ENCODE measurements at places on chromosomes 3 and 15. TPM values are rescaled to one million over a fixed set of nuclear protein-coding genes. Genes with fewer than 3 reads are reported as not detected.

Gene GPR176
- polyA plus RNA-seq, result not detected

Gene SH2D7
- polyA plus RNA-seq, result not detected

Gene ANP32A
- 94.6 TPM for polyA plus RNA-seq

Gene ACTC1
- not detected for polyA plus RNA-seq

Gene DUOX1
- 1.2 TPM for polyA plus RNA-seq

DNA sequence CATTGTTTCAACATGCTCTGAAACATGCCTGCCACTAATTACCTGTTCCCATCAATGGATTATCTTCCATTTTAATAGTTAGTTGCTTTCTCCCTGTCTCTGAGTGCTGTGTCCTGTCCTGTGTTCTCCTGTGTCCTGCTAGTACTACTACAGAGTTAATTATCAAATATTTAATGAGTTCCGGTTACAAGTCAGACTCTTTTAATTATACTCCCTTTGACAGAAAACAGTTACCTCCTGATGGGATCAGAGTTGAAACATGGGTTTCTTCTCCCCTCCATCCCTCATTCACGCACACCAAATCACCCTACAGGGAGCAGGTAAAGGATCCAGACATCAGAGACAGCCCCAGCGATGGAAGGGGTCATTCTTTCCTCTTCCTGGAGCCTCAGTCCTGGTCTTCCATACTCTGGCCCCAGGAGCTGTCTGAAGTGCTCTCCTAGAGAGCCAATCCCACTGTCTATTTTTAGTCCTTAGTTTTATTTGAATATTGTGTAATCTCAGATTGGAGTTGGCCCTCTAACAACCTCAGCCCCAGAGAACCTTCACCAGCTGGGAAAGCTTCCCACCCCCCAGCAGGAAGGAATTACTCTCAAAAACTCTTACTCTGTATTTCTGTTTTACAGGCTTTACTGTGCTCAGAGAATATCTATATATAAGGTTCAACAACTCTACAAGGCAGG is 137.0 kb upstream of the C2CD4B start:
- H3K4me1 ChIP-seq, result no peaks in the 10 kb centered on the region
- no peaks in the 10 kb centered on the region for H3K27me3 ChIP-seq
- no peak overlapping the region for H3K27ac ChIP-seq
- no peak overlapping the region for H3K4me3 ChIP-seq
- H3K36me3 ChIP-seq, result no peaks in the 10 kb centered on the region
- no peak for DNase-seq

DNA sequence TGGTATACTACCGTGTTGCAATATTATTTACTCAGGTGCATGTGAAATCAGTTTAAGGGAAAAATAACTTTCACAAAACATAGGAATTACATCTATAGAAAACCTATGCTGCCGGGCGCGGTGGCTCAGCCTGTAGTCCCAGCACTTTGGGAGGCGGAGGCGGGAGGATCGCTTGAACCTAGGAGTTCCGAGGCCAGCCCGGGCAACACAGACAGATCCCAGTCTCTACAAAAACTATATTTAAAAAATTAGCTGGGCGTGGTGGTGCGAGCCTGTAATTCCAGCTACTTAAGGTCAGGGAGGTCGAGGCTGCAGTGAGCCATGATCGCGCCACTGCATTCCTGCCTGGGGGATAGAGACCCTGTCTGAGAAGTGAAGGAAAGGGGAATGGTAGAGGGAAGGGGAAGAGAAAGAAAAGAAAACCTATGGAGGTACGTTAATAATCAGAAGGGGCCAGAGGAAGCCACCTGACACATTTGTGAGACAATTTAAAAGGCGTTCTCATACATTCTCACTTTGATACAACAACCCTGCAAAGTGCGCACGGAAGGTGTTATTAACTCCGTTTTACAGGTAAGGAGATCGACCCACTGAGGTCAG is 456 bp upstream of the TMEM62 start:
- DNase-seq, result no peak
- peak overlapping the region; percentile 79 for H3K27ac ChIP-seq
- no peaks in the 10 kb centered on the region for H3K27me3 ChIP-seq
- H3K36me3 ChIP-seq, result peaks cover 6% of the 10 kb centered on the region
- peaks cover 26% of the 10 kb centered on the region for H3K4me1 ChIP-seq
- H3K4me3 ChIP-seq, result peak overlapping the region; percentile 92

- H3K4me1 ChIP-seq, result no peaks in the 10 kb centered on the region
- H3K27ac ChIP-seq, result no peak overlapping the region
- no peak overlapping the region for H3K4me3 ChIP-seq
- H3K27me3 ChIP-seq, result no peaks in the 10 kb centered on the region
- no peaks in the 10 kb centered on the region for H3K36me3 ChIP-seq
Observed at GRCh38 chr3:11950576-11950975, 53.6 kb upstream of the SYN2 start.

- no peak overlapping the region for H3K27ac ChIP-seq
- no peak overlapping the region for H3K4me3 ChIP-seq
- H3K36me3 ChIP-seq, result no peaks in the 10 kb centered on the region
- H3K27me3 ChIP-seq, result no peaks in the 10 kb centered on the region
Observed at GRCh38 chr15:22243440-22244130, 163.3 kb downstream of the OR4M2 start.

- H3K27ac ChIP-seq, result no peak overlapping the region
- DNase-seq, result no peak
- H3K27me3 ChIP-seq, result no peaks in the 10 kb centered on the region
- peaks cover 12% of the 10 kb centered on the region for H3K4me1 ChIP-seq
- no peaks in the 10 kb centered on the region for H3K36me3 ChIP-seq
Observed at GRCh38 chr3:184785890-184786279, 26.1 kb upstream of the VPS8 start.

GRCh38 chr3:160401291-160402095 is 2.0 kb downstream of the SMC4 start:
- peak overlapping the region; percentile 91 for H3K27ac ChIP-seq
- peaks cover 18% of the 10 kb centered on the region for H3K4me1 ChIP-seq
- no peak for DNase-seq
- H3K4me3 ChIP-seq, result peak overlapping the region; percentile 94
- H3K27me3 ChIP-seq, result no peaks in the 10 kb centered on the region

DNA sequence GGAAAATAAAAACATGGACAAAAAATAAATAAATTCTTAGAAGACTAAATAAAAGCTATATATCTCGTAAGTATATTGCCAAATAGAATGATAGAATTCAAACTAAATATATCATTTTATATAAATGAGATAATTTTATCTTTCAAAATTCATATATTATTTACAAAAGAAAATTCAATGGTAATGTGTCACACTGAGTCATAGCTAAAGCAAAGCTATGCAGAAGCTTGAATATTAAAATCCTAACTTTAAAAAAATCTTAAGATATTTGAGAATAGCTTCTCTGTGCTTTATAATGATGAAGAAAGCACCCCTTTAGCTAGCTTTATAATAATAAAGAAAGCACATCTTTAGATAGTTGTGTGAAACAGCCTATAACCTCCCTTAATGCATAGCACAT is 1010.8 kb downstream of the OTOL1 start:
- H3K4me1 ChIP-seq, result no peaks in the 10 kb centered on the region
- no peaks in the 10 kb centered on the region for H3K36me3 ChIP-seq
- H3K27me3 ChIP-seq, result no peaks in the 10 kb centered on the region
- H3K4me3 ChIP-seq, result no peak overlapping the region

DNA sequence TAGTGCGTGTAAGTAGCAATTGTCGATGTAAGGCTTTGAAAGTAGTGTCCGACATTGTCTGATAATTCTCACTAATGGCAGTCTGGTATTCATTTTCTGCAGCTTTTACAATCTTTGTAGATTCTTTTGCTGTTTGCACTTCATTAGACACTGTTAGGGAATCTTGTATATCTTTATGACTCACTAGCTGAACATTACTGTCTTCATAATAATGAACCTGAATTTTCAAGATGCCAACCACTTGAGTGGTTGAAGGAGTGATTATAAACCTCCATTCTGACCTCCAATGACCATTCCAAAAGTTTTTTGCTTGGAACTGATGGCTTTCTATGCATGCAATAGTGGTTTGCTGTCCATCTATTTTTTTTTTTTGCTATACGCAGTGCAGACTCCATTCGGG is 76.4 kb upstream of the MFGE8 start:
- H3K27ac ChIP-seq, result no peak overlapping the region
- H3K27me3 ChIP-seq, result no peaks in the 10 kb centered on the region
- H3K4me1 ChIP-seq, result no peaks in the 10 kb centered on the region
- no peak overlapping the region for H3K4me3 ChIP-seq
- no peak for DNase-seq

DNA sequence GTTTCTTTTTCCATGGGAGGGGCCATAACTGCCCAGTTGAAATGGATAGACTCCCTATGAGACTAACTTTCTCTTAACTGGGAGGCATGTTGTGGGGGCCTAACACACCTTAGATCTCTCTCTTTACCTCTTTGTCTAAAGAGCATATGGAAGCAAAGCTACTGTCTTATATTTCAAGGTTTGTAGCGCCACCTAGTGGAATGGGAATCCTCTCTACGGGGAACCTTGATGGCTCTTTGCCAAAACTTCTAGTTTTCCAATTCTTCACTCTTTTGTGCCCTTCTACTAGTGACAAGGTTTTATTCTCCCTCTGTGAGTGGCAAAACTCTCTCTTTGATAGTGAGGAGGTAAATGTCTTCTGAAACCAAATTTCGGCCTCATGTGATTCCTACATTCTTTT is 1030.4 kb upstream of the CADM2 start:
- H3K4me3 ChIP-seq, result no peak overlapping the region
- no peak overlapping the region for H3K27ac ChIP-seq
- no peaks in the 10 kb centered on the region for H3K27me3 ChIP-seq
- no peaks in the 10 kb centered on the region for H3K36me3 ChIP-seq
- H3K4me1 ChIP-seq, result no peaks in the 10 kb centered on the region

DNA sequence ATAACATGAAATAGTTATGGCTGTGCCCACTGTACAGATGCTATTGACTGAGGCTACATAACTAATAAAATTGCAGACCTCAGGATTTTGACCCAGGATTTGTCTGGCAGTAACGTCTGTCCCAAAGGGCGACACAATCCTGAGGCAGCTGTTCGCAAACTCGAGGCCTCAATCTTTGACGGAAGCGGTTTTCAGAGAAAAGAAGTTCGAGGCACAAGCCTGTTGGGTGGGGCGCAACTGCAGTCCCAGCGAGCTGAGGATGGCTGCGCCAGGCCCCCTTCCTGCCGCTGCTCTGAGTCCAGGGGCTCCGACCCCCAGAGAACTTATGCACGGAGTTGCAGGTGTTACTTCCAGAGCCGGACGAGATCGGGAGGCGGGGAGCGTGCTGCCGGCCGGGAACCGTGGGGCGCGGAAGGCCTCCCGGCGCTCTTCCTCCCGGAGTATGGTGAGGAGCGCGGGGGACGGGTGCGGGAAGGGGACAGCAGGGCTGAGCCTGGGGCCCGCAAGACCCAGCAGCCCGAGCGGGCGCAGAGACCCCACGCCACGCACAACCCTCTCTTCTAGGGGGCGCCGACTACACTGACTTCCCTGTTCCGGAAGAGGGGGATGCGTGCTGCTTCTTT is at the start of gene PARP15:
Gene PARP15 (plus strand): TSS at position 242 of the 623 bp plus-strand sequence. CDS start 18 bp downstream, at position 260.
- peak within 1 kb of the TSS; percentile 49 for H3K4me3 ChIP-seq
- H3K27me3 ChIP-seq, result no peaks in the 10 kb centered on the region
- H3K36me3 ChIP-seq, result no peaks in the 10 kb centered on the region
- H3K27ac ChIP-seq, result peak within 1 kb of the TSS; percentile 52
- DNase-seq, result peak; percentile 12

DNA sequence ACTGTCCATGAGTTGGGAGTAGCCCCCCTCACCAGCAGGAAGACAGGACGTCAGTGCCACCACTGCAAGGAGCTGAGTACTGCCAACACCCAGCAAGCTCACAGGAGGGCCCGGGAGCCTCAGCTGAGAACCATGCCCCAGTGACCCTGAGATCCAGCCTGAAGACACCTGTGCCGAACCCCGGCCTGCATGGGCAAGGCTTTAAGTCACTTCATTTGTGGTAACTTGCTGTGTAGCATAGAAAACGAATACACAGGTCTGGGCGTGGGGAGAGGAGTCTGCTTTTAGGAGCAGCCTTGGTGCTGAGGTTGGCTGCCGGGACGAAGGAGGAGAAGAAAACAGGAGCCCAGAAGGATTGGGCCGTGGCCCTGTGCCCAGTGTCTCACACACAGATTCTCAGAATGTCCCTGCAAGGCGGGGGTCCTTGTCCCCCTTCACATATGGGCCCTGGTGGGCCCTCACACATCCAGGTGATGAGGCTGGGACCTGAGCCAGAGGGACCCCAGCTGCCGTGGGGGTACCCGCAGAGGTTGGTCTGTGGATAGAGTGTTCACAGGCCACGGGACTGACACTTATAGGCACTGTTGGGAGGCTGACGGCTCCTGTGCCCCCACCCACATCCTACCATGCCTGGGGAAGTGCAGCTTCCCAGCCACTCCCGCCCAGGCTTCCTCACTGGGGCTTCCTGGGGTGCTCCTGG is 85.3 kb downstream of the PLXNA1 start:
- H3K4me1 ChIP-seq, result no peaks in the 10 kb centered on the region
- no peaks in the 10 kb centered on the region for H3K36me3 ChIP-seq
- no peaks in the 10 kb centered on the region for H3K27me3 ChIP-seq
- no peak overlapping the region for H3K4me3 ChIP-seq
- H3K27ac ChIP-seq, result no peak overlapping the region

DNA sequence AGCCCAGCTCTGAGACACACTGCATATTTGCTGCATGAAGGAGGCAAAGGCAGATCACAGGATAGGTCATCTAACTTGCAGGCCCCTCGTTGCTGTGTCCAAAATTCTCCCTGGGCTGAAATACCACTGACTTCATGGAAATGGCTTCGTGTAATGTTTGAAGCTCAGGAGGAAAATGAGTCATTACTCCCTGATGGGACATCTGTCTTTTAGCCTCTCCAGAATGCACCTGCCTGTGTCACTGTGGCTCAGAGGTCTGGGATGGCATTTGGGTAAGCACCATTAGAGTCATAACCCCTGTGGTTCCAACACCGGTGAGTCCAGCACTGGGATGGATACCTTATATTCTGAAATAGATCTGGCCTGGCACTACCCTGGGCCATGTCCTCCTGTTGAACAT is 51.5 kb downstream of the IL12A start:
- DNase-seq, result no peak
- peaks cover 5% of the 10 kb centered on the region for H3K27me3 ChIP-seq
- no peak overlapping the region for H3K27ac ChIP-seq

All from CD8-positive, alpha-beta memory T cell (primary cell).